Activated naive CD4-positive, alpha-beta T cell treated with anti-CD3 and anti-CD28 coated beads, Interleukin-2, amount 50 U/mL, for 72 hours (primary cell): ENCODE measurements at places on chromosomes 1 and 21. TPM values are rescaled to one million over a fixed set of nuclear protein-coding genes. Genes with fewer than 3 reads are reported as not detected.

DNA sequence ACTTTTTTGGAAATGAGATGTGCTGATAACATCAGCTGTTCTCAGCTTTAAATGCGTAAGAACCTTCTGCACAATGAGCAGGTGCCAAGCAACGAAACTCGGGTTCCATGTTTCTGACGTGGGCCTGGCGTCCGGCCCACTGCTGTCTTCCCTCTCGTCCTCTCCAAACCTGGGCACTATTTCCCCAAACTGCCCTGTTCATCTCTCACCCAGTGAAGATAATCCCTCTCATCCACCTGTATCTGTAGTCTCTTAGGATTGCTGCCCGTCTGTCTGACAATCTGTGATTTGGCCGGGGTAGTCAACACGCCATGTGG lies 50.1 kb upstream of the CNTN2 start:
- no peak for DNase-seq

DNA sequence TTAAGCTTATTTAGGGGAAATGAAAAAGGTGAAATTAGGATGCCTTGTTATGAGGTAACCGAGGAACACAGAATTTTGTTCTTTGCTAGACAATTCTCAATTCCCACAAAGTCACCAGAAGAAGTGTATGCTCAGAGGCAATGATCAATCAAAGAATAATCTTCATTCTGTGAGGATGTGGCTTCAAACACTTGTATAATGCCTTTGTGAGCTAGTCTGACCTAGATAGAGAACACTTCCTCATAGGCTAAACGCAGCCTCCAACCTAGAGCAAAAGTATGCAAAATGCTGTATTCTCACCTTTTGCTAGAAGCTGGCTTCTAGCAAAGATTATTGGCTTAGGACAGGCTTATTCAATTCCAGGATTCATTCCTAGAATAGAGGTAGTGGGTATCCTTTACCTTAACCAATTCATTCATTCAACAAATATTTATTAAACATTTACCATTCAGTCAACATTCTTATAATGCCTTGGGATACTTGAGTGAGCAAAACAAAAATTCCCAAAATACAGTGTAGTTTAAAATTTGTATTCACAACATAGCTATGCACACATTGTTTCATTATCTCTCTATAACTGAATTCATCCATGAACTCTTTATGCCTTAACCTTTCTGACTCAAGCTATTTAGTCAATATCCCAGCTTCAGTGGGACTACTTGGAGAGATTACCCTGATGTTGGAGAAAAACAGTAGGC lies 530.2 kb downstream of the PTPRC start:
- DNase-seq = no peak

DNA sequence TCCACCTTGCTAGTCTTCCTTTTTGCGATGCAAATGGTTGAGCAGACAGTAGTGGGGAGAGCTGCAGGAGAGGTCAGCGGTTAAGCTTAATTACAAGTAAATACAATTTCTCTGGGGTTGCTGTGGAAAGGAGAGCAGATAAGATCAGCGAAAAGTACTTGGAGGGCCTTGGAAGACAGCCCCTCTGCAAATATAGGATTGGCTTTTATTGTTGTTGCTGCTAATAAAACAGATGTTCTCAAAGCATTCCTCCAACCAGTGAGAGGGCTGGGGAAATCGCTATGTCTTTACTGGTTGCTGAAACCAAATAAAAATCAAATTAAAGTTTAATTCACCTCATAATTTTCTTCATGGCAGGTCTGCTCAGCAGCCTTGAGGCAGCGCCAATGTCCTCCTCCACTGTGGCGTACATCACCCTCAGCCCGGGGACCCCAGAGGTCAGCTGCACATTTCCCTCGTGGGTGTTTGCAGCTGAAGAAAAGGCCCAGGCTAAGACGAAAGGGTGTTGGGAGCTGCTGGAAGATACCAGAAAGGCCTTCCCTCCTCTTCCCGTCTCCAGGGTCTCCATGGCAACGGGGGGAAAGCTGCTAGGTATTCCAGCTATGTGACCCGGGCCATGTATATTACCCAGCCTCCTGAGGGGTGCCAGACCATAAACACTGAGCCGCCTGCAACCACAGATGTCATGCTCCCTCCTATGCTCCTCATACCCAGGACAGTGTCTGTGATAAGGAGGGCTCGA lies 54.6 kb upstream of the POU2F1 start:
- no peak for DNase-seq

GRCh38 chr1:203342192-203342940 lies 8.6 kb downstream of the FMOD start:
- peak; percentile 61 for DNase-seq

- DNase-seq = no peak
Measured at GRCh38 chr1:110505596-110505995, 13.4 kb downstream of the KCNA10 start.

- DNase-seq = no peak
Measured at GRCh38 chr1:89721351-89721750, 88.4 kb downstream of the LRRC8C start.

DNA sequence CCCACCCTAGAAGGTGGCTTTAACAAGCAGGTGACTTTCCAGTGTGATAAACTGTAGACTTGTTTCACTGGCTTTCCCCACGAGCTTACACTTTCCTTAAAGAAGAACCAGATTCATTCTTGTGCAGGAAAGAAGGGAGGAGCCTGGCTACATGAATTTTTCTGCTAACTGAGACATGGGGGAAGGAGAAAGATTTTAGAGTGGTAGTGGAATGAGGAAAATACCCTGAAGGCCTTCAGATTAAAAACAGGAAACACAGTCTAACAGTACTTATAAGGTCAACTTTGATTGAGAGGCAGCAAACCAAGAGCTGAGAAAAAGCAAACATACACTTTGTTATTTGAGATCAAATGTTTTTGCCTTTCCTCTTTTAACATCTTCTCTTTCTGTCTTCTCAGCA lies 640.9 kb upstream of the PLXNA2 start:
- no peak for DNase-seq

DNA sequence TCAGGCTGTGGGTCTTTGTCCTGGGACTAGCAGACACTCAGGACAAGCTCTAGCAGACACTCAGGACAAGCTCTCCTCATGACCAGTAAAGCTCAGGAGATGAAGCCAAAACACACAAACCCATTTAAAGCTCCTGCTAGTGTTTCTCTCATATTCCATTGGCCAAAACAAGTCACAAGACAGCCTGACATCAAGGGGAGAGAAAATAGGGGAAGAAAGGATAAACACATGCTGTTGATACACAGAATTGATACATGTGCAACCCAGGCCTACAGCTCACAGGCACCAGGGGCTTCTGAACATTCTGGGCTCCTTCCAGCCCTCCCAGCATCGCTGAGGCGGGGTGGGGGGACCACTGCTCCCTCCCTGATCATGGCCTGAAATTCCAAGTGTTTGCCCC lies 35.3 kb downstream of the ATF3 start:
- no peak for DNase-seq

GRCh38 chr21:14869984-14870852 lies 194.6 kb downstream of the NRIP1 start:
- no peak for DNase-seq

GRCh38 chr21:44392916-44393315 lies 39.5 kb downstream of the TRPM2 start:
- DNase-seq = no peak

DNA sequence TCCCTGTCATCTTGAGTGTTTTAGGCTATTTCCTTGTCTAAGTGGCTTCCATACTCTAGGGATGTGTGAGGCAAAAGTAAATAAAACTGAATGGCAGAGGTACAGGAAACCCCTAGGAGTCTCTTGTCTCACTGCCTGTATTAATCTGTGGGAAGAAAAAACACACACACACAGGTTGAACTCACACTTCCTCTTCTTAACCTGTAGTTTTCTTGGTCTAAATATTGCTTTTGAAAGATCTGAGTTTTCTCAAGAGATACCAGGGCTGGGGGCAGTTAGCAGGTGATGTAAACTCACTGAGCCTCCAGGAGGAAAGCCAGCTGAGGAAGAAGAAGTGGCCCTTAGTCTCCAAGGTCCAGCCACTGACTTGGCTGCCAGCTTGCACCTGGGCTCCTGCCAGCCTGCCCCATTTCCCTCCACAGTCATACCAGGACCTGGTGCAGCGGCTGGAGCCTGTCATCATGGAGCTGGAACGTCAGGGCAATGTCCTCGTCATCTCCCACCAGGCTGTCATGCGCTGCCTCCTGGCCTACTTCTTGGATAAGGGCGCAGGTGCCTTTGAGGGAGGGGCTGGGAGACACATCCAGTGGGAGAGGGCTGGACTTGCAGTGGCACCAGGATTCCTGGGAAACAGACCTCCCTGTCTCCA lies 16.9 kb downstream of the PFKFB2 start:
- DNase-seq = no peak

- no peak for DNase-seq
Measured at GRCh38 chr1:222266223-222267196, 281.4 kb downstream of the HHIPL2 start.

The CSMD2 gene
- total RNA-seq = not detected

The TRABD2B gene
- not detected for total RNA-seq

The OLIG1 gene
- total RNA-seq = not detected

The PTGS2 gene
- 0.41 TPM for total RNA-seq

The GREM2 gene
- total RNA-seq = 0.16 TPM
